ENCODE measurements at places on chromosomes 11 and 22. TPM values are rescaled to one million over a fixed set of nuclear protein-coding genes. Genes with fewer than 3 reads are reported as not detected.

- no peak for DNase-seq
Measured at GRCh38 chr11:14981507-14981906, 9.4 kb upstream of the CALCA start.

DNA sequence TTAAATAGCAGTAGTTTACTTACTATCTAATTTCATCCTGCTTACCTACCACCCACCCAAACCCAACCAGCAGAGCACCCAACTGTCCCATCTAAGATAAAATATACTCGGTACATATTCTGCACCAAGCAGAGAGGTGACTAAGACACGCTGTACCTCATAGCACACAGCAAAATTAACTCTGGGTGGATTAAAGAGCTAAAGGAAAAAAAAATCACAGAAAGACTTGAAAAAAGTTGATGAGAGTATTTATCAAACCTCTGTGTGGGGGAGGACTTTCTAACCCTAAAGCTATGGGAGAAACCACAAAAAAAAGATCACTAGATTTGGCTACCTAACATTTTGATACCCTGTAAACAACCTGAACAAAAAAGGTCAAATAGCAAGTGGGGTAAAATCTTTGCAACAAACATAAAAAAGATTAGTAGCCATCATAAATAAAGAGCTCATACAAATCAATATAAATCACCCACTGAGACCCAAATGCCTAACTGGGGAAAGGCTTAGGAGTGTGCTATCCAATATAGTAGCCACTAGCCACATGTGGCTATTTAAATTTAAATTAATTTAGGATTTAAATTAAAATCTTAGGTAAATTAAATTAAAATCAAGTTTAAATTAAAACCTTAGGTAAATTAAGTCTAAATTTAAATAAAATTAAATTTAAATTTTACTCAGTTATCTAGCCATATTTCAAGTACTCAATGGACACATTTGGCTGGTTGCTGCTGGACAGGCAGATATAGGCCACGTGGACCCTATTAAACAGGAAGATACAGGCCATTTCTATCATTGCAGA, 25.6 kb upstream of the CD5 start:
- DNase-seq = no peak

DNA sequence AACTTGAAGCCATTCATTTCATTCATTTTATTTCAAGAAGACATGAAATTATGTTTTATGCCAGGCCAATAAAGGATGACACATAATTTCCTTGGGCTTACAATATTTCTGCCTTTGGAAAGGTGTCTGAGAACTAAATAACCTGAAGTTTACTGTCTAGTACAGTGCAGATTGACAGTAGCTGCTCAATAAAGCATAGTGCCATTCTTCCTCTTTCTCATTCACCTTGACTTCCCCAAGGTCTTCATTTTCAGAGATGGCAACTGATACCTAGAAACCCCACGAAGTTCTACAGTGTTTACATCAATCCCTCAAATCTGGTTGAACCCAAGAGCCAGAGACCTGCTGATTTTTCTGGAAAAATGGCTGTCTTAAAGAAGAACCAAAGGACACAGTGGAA, 144.3 kb upstream of the SYN3 start:
- no peak for DNase-seq

DNA sequence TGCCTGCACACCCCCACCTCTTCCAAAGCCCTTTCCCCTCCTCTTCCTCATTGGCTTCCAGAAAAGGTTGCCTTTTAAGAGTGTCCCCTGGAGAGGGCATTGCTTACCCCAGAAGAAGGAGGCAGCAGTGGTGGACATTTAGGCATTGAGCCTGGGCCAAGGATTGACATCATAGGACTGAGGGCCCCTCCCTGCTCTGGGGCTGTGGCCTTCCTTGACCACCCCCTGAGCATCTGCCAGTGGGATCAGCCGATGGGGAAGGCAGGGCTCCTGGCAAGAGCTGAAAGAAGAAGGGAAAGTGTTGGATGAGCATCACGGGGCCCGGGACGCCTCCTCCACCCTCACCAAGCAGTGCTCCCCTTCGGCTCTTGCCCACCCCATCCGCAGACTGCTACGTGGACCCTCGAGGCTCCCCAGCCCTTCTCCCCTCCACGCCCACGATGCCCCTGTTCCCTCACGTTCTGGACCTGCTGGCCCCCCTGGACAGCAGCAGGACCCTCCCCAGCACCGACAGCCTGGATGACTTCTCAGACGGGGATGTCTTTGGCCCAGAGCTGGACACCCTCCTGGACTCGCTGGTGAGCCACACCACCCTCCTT, 37.4 kb downstream of the ZC3H7B start:
- no peak for DNase-seq

DNA sequence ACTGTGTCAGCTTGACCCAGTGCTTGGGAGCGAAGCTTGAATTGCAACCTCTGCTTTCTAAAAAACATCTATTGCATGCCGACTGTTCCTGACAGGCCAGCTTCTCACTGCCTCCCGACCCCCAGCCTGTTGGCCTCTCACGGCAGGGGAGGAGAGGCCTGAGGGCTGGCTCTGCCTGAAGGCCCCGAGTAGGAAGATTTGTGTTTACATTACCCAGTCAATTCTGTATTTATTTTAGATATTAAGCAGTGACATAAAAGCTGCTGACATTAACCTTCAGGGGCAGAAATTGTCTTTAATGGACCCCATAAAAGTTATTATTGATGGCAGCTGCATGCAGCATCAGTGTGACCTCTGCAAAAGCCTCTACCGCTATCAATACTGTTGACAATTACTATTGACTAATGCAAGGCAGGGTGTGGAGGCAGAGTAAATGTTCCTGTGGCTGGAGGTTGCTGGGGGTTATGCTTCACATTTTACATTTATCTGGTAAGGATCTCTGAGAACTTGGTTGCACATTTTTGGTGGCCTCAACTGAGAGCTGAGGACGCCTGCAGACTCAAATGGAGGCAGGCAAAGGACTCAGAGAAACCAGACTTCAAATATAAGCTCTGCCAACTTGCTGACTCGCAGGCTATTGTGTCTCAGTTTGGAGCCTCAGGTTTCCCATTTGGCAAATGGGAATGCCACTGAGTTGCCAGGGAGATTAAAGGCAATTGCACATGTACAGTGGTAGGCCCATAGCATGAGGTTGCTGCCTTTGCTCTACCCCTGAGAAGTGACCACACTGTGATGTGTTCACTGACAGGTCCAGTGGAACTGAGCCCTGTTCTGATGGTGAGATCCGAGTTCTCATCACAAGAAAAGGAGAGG, 380.5 kb downstream of the TENM4 start:
- DNase-seq = no peak

- DNase-seq = no peak
Measured at GRCh38 chr11:74019104-74019738, 10.3 kb upstream of the UCP3 start.

DNA sequence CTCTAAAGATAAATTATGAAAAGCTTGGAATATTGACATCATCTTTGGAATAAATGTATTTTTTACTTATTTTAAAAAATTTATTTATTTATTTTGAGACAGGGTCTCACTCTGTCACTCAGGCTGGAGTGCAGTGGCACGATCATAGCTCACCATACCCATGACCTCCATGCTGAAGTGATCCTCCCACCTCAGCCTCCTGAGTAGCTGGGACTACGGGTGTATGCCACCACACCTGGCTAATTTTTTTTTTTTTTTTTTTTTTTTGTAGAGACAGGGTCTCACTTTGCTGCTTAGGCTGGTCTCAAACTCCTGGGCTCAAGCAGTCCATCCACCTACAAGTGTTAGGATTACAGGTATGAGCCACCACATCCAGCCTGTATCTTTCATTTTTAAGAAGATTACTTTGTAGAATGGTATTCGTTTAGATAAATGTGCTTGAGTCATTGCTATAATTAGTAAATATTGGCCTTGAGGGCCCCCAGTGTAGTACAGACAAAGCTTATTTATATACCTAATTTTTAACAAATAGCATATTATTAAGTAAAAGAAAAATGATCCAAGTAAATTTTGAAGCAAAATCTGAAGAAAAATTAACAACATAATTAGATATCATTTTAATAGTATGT, 8.5 kb downstream of the SWAP70 start:
- no peak for DNase-seq

- peak; percentile 47 for DNase-seq
Measured at GRCh38 chr22:38751422-38752346, 4.1 kb downstream of the SUN2 start.

Gene LRRC4C
- polyA plus RNA-seq = 1.2 TPM

Gene TSSC4
- polyA plus RNA-seq = 28.6 TPM

Gene XKR3
- not detected for polyA plus RNA-seq
